AG04449 (cell line): ENCODE measurements at places on chromosomes 1 and 21.

- DNase-seq, result no peak
These were observed 49.6 kb downstream of the MAP10 start for GRCh38 chr1:232854798-232855159.

- DNase-seq, result no peak
These were observed 106.1 kb downstream of the SEC16B start for GRCh38 chr1:177863796-177864195.

GRCh38 chr1:156104065-156104810 is 10.3 kb upstream of the LMNA start:
- no peak for DNase-seq

- DNase-seq, result no peak
These were observed 21.7 kb downstream of the LRRC71 start for GRCh38 chr1:156942176-156942575.

- no peak for DNase-seq
These were observed 106.6 kb downstream of the TNNI3K start for GRCh38 chr1:74341702-74342339.

DNA sequence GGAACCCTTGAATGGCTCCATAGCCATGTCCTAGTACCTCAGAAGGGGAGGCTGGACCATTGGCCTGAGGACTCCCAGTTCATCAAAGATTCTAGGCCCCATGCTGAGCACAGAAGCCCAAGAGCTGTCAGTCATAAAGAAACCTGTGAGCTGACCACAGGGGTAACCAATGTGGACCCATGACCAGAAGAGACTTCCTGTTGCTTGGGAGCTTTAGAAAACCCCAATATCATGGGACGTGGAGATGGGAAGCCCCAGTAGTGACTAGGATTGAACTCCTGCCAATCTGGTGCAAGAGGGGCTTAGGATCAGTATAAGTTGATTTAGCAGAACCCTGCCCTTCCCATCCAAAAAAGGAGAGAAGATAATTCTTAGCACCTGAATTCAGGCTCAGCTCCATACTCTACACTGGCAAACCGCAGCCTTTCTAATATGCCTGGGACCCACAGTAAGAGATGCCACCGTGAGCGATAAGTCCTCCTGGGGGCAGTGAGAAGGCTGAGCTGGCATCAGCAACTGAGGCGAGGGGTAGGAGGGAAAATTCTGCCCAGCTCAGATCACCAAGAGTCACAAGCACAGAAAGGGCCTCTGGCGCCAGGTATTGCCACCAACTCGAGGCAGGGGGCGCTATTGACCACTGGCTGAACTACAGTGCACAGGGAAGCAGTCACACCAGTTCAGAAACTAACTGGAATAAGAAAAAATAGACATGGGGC is 108.9 kb downstream of the CAPN8 start:
- no peak for DNase-seq

GRCh38 chr1:180000575-180000974 is 46.0 kb downstream of the CEP350 start:
- DNase-seq, result no peak

GRCh38 chr1:84869720-84870119 is 23.3 kb downstream of the LPAR3 start:
- DNase-seq, result no peak

DNA sequence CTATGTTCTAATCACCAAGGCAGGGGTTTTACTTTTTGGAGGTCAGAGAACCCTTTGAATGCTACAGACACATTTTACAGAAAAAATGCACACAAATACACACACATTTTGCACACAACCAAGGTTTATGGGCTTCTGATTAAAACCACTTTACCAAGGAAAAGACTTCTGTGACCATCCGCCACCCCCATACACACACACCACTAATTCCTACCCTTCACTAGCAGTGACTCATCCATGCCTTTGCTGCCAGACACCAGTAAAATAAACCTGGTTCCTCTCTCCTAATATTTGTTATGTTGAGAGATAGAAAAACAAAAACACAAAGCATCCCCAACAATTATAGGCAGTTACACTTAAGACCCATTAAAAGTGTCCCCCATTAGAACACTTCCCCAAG is 12.9 kb downstream of the PIGM start:
- no peak for DNase-seq

DNA sequence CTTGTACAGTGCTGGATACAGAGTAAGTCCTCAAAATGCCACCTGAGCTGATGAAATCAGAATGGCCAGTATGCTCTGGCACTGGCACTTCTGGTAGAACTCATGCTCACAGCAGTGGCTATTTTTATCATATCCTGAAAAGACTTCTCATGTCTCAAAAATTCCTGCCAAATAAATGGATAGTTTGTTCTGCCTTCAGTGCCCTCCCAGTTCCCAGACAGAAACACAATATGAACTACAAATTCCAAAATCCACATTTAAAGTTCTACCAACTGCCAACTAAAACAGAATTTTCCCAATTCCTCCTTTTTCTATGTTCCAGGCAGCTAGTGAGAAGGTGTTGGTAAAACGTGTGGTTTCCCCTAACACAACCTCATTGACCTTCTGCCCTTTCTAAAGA is 51.4 kb upstream of the RGS1 start:
- DNase-seq, result no peak
